ENCODE measurements at places on chromosomes 16 and 17.

- no peak for DNase-seq
Measured at GRCh38 chr17:67879662-67880061, 54.4 kb downstream of the BPTF start.

DNA sequence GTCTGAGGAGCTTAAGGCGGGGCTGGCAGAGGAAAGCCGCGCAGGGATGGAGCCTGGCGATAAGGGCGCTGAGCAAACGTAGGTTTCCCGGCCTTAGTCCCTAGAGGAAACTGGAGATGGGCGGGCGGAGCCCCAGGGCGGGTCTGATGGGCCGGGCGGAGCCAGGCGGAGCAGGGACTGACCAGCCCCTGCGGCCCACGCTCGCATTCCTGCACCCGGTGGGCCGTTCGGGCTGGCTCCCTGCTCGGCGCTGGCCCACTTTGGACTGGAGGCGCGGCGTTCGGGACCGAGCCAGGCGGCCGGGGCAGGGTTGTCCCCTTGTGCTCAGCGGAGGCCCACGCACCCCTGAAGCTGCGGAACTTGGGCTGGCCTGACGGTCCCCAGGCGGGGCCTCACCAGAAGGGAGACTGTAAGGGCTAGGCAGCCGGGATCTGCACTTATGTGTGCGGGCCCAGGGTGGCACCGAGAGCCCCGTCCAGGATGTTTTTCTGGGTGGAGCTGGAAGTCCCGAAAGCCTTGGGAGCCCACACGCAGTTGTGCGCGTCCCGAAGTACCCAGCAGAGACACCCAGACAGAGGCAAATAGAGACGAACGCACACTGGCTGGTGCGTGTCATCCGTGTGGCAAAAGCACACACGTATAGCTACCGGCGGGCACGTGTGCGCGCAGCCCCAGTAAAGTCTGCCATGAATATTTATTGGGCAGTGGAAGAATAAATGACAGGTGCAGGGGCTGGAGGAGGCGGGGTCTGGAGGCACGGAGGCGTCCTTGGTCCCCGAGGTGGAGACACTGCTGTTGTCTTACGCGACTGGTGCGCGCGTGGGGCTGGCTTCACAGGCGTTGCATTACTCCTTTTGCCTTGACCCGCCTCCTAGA is 1.4 kb downstream of the PYDC1 start:
- no peak for DNase-seq

DNA sequence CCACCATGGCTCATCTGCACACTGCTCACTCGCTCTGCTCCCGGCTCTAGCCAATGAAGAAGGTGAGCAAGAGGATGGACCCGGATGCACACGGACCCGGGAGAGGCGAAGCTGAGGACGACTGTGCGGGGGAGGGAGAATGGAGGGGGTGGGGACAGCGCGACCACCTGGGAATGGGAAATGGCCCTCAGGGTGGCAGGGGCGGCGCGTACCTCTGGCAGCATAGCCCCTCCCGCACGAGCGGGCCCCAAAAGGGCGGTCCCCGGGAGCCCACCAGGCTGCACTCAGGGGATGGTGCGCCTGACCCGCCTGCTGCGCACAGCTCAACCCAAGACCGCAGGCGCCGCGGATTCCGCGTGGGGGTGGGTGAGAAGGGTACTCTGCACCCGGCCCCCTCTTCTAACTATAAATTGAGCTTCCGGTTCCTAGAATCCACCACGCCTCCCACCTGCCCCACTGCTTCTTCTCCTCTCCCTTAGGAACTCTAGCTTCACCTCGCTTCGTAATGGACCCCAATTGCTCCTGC is 6.1 kb downstream of the MT1H start:
- no peak for DNase-seq

DNA sequence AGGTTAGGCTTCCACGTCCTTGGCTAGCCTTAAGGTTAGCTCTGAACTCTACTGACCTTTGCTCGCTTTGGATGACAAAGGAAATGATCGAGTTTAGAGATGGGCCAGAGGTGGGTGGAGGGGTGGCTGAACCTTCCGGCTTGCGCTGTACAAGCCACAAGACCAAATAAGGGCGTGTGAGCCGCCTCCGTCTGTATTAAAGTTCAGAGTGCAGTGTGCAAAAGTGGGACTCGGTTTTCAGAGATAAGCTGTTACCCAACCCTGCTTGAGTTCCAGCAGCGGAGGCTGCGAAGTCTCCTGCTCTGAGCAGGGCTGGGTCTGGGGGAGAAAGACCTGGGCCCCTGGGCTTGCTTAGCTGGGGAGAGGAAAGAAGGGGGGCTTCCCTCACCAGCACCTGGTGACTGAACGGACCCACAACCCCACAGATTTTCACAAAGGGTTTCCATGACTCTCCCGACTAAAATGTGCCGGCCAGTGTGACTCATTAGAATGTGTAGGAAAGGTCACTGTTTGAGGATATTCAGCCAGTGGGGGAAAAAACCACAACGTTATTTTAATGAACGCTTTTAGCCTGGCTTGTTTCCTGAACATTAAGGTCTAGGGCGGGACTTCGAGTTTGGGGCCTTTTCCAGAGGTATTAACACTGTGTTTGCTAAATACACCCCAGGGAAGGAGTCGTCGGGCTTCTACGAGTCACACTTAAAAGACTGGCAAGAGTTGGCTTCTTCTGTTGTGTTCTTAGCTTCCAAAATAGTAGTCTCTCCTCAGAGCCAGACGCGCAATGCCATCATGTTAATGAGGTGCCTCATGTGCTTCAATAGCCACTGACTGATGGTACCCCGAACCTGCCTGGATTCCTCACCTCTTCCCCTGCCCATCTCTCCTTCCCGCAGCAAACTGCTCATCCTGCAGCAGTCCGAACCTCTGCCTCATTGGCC is 67.0 kb downstream of the CENPV start:
- DNase-seq: peak; percentile 95

DNA sequence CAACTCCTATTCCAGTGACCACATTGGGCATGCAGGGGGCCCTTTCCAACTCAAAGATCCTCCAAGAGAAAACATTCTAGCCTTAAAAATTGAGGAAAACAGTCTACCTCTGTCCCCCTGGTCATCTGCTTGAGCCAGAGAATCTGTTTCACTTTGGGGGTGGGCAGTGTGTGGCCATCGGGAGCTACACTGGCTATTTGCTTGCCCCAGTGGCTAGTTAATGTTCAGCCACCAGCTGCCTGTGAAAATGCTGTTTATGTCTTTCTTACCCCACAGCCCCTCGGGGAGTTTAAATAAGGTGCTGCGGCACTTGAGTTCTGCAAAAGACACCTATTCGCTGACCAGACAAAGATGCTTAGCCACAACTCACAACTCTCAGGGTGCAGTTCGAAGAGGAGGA is 43.4 kb downstream of the GNAO1 start:
- no peak for DNase-seq
